Myocyte (in vitro differentiated cells): ENCODE measurements at places on chromosomes 7 and 10. TPM values are rescaled to one million over a fixed set of nuclear protein-coding genes. Genes with fewer than 3 reads are reported as not detected.

GRM3 gene
- 0.05 TPM in 1 of 2 replicates, not detected in the other for total RNA-seq

MOGAT3 gene
- not detected in 2 replicates for total RNA-seq

EVX1 gene
- total RNA-seq = not detected in 2 replicates

- no peak for DNase-seq
Observed at GRCh38 chr10:72316748-72317435, 37.8 kb downstream of the DNAJB12 start.

DNA sequence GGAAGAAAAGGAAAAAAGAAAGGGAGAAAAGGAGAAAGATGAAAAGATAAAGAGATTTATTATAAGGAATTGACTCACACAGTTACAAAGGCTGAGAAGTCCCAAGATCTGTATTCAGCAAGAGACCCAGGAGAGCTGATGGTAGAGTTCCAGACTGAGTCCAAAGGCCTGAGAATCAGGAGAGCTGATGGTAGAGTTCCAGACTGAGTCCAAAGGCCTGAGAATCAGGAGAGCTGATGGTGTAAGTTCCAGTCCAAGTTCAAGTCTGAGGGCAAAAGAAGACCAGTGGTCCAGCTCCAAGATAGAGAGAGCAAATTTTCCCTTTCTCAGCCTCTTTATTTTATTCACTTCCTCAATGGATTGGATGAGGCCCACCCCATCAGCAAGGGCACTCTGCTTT lies 97.3 kb upstream of the AOAH start:
- DNase-seq = no peak

GRCh38 chr7:103710247-103710646 lies 264.2 kb upstream of the SLC26A5 start:
- DNase-seq = no peak

- DNase-seq = no peak
Observed at GRCh38 chr10:11224792-11225416, 207.2 kb downstream of the CELF2 start.

- DNase-seq = peak; percentile 66
Observed at GRCh38 chr10:125158601-125159485, 1.5 kb downstream of the CTBP2 start.

DNA sequence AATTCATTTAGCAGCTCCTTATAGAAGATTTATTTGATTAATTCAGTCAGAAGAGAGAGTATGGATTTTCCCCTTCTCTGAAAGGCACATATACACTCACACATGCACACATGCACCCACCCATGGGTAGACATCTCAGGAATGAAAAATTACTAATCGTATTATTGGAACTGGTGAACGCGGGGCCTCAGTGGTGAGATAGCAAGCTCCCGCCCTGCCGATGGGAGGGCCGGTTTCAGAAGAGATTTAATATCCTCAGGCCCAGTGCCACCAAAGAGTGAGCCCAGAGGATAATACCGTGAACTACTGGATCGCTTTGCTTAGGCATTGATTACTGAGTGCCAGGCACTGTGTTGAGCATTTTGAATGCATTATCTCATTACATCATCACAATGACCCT lies 38.0 kb upstream of the EMX2 start:
- no peak for DNase-seq
